ENCODE measurements at places on chromosomes 16 and 17.

DNA sequence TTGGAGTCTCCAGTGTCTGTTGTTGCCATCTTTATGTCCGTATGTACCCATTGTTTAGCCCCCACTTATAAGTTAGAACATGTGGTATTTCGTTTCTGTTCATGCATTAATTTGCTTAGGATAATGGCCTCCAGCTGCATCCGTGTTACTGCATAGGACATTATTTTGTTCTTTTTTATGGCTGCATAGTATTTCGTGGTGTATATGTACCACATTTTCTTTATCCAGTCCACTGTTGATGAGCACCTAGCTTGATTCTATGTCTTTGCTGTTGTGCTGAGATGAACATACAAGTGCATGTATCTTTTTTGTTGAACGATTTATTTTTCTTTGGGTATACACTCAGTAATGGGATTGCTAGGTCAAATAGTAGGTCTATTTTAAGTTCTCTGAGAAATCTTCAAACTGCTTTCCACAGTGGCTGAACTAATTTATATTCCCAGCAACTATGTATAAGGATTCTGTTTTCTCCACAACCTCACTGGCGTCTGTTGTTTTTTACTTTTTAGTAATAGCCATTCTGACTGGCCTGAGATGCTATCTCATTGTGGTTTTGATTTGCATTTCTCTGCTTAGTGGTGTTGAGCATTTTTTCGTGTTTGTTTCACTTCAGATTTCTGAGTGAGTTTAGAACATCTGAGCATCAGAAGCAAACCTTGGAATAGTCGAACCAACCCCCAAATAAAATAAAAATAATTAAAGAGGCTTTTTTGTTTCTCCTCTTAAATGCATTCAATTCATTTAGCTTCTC, 304.7 kb downstream of the ZFHX3 start:
- no peak for DNase-seq

DNA sequence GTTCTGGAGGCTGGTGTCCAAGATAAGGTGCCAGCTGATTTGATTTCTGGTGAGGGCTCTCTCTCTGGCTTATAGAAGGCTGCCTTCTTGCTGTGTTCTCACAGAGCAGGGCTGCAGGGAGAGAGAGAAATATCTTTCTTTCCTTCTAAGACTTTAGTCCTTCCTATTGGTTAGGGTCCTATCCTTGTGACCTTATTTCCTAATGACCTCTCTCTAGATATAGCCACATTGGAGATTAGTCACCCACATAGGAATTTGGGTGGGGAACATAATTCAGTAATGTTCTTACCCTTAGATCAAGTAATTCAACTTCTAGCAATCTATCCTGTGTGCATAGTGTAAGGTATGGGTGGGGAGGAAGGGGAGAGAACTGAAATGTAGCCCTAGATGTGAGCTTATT, 18.0 kb upstream of the ABCA5 start:
- no peak for DNase-seq

- DNase-seq = no peak
Measured at GRCh38 chr17:82392209-82392920, 20.8 kb downstream of the UTS2R start.

- DNase-seq = no peak
Measured at GRCh38 chr16:1538804-1539520, 5.5 kb downstream of the TMEM204 start.

DNA sequence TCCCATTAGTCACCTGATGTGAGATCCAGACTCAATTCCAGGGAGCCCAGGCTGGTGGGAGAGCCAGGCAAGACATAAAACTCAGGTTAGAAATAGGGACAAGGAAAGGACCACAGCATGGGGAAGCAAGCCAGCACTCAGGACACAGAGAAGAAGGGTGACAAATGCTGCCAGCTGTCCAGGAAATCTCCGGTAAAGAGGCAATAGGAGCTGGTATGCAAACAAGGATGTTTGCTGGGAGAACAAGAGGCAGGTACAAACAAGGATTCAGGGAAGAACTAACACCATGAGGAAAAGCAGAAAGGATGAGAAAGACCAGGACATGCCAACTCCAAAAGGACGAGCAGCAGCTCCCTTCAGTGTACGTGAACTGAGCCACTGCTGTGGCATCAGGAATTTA, 10.2 kb upstream of the TXNDC11 start:
- no peak for DNase-seq

DNA sequence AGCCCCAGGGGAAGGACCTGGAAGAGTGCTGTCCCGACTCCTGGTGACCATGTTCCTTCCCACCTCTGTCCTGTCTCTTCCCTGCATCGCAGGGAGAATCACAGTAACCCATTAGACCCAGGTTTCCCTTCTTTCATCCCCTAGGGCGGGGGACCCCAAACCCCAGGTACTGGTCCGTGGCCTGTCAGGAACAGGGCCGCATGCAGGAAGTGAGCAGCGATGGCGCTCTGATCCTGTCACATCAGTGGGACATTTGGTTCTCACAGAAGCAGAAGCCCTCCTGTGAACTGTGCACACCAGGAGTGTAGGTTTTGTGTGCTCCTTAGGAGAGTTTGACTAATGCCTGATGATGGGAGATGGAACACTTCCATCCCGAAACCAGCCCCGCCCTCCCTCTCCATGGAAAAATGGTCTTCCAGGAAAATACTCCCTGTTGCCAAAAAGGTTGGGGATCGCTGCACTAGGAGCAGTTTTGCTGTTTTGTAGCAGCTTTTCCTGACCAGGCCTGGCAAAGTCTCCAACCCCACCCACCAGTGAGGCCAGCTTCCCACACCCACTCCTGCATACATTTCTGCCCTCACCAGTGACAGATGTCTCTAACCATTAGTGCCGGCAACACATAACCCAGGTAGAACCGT, 10.5 kb downstream of the MNT start:
- no peak for DNase-seq

- peak; percentile 18 for DNase-seq
Measured at GRCh38 chr16:78768718-78769117, 669.3 kb downstream of the WWOX start.

DNA sequence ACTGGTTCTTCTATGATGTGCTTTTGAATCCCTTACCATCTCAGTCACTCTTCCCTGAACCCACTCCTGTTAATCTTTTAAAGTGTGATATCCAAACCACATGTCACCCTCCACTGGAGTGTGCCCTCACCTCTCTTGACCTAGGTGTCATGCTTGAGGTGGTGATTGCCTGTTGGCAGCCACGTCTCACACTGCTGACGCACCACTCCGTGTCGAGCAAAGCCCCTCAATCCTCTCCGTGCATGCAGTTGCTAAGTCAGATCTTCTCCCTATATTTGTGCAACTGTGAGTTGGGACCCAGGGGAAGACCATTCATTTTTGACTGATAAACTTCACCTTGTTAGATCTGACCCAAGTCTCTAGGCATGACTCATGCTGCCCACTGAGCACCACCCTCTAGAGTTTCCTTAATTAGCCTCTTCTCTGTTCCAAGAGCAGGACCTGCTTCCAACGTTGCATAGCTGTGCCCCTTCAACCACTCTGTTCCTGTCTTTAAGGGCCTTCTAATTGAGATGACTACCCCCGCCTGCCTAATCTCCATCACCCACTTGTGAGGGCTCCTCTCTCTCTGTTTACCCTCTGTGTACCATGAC, 2.7 kb downstream of the MYH13 start:
- DNase-seq = no peak

- DNase-seq = no peak
Measured at GRCh38 chr16:2032285-2033056, 5.8 kb downstream of the NHERF2 start.

DNA sequence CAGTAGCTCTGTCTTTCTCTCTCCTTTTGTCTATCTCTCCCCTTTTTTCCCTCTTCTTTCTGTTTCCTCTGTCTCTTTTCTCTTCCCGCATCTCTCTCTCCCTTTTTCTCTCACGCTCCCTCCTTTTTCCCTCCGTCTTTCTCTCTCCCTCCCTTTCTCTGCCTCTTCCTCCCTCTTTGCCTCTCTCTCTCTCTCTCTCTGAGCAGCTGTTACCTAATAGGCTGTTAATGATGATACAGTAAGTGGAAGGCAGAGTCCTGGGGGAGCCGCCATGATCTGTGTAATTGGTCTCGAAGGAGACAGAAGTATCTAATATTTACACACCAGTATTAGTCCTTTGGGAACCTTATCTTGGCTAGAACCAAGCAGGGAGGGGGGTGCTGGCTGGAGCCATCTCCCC, 136.1 kb upstream of the CIBAR2 start:
- DNase-seq = no peak

- no peak for DNase-seq
Measured at GRCh38 chr16:89297910-89298545, 80.5 kb downstream of the ZNF778 start.

DNA sequence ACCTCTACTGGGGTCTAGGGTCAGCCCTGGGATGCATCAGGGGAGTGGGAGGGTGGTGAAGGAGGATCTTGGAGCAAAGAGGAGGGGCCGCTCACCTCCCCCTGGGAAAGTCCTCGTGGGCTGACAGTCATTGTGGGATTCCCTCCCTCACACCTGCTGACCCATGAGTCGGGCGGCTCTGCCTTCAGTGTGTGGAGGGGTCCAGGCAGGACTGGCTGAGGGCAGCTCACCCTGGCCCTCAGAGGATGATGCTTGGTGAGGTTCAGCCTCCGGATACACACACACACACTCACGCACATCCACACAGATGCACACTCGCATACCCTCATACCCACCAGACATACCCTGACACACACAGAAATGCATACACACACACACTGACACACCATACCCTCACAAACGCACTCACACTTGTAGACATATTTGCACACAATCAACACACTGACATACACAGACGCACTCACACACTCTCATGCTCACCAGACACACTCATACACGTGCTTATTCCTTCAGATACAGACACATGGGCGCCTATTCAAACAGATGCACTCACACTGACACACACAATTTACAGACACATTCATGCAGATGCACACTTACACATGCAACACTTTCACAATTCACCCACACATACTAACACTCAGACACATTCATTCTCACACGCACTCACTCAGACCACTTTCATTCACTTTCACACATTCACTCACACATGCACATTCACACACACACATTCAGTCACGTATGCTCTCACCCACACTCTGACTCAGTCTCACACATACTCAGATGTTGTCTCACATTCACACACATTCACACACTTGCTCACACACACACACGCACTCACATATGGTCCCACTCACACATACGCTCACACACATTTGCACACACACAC, 105.1 kb upstream of the RPL38 start:
- no peak for DNase-seq

DNA sequence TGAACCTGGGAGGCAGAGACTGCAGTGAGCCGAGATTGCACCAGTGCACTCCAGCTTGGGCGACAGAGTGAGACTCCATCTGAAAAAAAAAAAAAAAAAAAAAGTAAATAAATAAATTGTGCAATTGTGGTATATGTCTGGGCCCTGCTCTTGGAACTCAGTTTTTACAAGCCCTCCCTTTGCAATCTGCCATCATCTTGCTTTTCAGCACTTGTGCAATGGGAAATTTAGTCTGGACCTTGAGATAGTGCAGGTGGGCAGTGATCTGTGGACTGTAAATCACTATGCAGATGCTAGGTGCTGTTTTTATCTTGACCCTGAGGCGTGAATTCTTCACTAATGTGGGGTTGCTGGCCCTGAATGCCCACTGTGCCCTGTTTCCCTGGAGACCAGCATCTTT, 6.5 kb upstream of the RAP1GAP2 start:
- DNase-seq = no peak

DNA sequence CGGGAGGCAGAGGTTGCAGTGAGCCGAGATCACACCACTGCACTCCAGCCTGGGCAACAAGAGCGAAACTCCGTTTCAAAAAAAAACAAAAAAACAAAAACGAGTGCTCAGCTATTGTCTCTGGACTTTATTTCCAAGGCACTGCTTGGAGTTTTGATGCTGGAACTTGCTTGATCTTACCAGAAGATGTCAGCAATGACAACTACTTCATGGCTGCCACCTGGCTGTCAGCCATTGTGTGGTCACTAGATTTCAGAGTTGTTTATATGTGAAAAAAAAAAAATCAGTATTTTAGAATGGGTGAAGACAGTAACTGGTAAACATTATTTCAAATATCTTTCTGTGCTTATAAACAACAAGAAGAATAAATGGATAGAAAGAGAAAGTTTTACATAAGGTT, 26.3 kb upstream of the OR4D1 start:
- peak; percentile 25 for DNase-seq

- peak; percentile 14 for DNase-seq
Measured at GRCh38 chr16:84088695-84089395, 27.9 kb downstream of the MBTPS1 start.

GRCh38 chr17:17540935-17541639, 44.9 kb upstream of the RASD1 start:
- no peak for DNase-seq

GRCh38 chr17:74998783-74999182, 11.4 kb downstream of the CDR2L start:
- DNase-seq = no peak

DNA sequence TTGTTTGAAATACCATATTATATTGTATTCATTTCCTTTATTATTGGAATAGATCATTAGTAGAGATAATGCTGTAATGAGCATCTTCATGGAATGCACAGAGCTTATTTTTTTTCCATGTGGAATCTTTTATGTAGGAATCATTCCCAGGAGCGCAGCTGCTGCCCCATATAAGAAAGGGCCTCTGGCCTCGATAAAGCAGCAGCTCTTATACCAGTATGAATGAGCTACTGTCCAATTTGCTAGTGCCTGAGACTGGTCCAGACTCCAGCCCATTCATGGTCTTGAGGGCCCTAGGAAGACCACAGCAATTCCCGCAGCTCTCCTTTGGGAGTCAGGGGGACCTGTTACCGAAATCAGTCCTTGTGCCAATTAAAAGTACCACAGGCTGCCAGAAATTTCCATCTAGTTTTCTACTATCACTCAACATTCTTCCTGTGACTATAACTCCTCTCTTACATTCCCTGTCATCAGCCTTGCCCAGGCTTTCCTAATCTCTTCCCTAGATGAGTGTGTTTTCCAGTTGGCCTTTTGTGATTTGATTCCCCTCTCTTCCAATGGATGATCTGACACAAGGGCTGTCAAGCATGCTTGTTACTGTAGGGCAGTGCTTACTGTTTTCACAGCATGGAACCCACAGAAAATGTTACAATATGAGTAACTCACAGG, 1.9 kb downstream of the ZNF843 start:
- no peak for DNase-seq

- no peak for DNase-seq
Measured at GRCh38 chr17:71378741-71379140, 742.1 kb upstream of the SOX9 start.

- no peak for DNase-seq
Measured at GRCh38 chr17:69282002-69282401, 44.9 kb downstream of the ABCA5 start.

- no peak for DNase-seq
Measured at GRCh38 chr16:84497418-84498222, 6.8 kb downstream of the MEAK7 start.

GRCh38 chr17:13933441-13934276, 135.6 kb upstream of the COX10 start:
- DNase-seq = no peak

DNA sequence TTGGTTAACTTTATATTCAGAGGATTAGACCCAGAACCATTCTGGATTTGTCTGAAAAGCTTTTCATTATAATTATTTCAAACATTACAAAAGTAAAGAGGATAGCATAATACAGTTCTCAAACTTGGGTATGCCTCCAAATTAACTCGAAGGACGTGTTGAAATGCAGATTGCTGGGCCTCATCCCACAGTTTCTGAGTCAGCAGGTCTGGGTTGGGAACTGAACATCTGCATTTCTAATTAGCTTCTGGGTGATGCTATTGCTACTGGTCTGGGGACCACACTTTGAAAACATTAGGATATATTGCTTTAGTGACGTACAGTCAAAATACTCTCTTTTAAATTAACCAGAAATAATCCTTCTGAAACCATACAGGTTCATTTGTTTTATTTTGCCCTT, 10.0 kb downstream of the TPPP3 start:
- no peak for DNase-seq

All from effector memory CD8-positive, alpha-beta T cell (primary cell).